ENCODE measurements at places on chromosomes 5 and 9.

GRCh38 chr9:17462869-17463464, 115.9 kb upstream of the SH3GL2 start:
- DNase-seq = peak; percentile 12

GRCh38 chr9:16417161-16417560, 453.3 kb downstream of the BNC2 start:
- DNase-seq = no peak

DNA sequence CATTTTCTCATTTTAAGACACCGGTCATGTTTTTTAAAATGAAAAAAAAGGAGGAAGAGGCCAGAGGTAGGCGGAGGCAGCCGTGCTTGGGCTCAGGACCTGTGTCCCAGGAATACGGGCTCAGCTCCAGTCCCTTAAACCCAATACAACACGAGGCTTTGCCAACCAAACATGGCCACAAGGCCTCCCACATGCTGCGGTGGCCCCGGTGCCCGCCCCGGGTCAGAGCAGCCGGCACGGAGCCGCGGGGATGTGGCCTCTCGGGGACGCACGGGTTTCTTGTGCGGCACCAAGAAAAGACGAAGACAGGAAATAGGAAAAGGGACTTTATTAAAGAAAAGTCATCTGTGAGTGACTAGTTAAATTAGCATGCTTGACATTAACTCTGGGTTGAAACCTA, 25.3 kb upstream of the CAMSAP1 start:
- DNase-seq = peak; percentile 44

GRCh38 chr5:83321483-83322055, 150.0 kb upstream of the VCAN start:
- no peak for DNase-seq

- no peak for DNase-seq
Observed at GRCh38 chr9:27519466-27520465, 4.3 kb upstream of the IFNK start.

GRCh38 chr9:121185178-121185745, 16.4 kb downstream of the RAB14 start:
- no peak for DNase-seq

DNA sequence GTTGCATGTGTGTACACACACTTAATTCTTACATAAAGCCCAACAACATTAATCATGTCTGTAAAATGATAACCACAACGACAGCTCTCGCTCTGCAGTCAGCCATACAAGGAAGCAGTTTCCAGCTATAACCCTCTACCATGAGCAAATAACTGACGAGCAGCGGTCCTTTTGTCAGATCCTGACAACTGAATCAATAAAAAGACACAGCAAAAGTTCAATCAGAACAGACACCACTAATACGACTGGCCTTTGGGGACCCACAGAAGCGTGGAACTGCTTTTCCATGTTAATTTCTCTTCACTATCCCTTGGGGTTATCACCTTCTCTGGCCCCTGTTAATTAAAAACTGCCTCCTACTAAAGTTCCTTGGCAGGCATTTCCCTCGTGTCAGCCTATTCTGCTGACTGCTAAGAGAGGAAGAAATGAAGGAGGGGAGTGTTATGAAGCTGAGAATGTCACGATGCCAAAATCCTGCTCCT, 722.8 kb upstream of the GRAMD2B start:
- DNase-seq = no peak

- DNase-seq = no peak
Observed at GRCh38 chr5:42586625-42587024, 163.4 kb downstream of the GHR start.

DNA sequence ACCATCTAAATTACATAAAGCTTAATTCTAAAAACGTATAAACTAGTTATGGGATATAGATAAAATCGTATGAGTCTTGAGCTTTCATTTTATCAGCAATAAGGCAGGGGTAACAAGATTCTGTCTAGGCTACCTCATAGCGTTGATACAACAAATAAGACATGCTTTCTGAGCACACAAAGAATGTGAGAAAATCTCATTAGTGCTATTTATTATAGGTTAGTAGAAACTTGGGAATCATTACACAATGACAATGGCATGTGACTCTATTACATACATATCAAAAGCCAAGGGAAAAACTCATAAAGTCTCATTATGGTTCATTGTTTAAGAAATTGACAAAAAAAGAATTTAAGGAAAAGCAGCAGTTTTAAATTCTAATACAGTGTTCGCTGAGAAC, 448.6 kb downstream of the PLK2 start:
- DNase-seq = no peak

- no peak for DNase-seq
Observed at GRCh38 chr9:110971234-110971633, 67.0 kb downstream of the LPAR1 start.

GRCh38 chr9:110922145-110922544, 116.1 kb downstream of the LPAR1 start:
- no peak for DNase-seq

- DNase-seq = no peak
Observed at GRCh38 chr9:108160706-108161355, 671.3 kb upstream of the KLF4 start.

DNA sequence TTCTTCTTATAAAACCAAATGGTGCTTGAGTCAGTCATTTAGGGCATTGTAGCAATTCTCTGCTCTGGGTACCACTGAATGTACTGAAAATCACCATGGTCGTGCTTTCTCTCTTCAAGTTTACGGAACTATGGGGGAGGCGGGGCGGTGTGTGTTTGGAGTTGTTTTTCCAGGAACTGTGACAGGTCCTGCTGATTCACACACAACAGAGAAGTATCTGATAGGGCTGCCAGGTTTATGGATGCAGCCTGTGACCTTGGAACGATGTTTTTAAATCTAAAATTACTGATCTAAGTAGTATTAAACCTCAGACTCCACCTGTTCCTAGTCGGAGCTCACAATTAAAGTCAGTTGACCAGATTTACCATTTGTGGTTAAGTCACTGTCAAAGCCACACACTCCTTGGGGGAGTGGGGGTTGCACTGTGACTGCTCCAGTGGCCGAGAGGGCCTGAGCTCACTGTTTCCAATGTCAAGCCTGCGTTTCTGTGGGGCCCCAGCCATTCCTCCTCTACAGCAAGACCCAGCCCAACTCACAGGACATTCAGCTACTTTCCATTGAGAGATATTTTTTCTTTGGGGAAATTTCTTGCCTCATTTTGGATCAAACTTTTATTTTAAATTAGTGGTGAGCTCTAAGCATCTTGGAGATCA, 44.4 kb downstream of the GADD45G start:
- no peak for DNase-seq

- DNase-seq = no peak
Observed at GRCh38 chr5:71841107-71841506, 122.0 kb downstream of the CARTPT start.

GRCh38 chr9:102642651-102643050, 352.5 kb upstream of the CYLC2 start:
- peak; percentile 2 for DNase-seq

- no peak for DNase-seq
Observed at GRCh38 chr5:99122976-99123375, 194.2 kb upstream of the CHD1 start.

- no peak for DNase-seq
Observed at GRCh38 chr9:129998491-129999140, 44.4 kb downstream of the FNBP1 start.

- DNase-seq = no peak
Observed at GRCh38 chr9:127058011-127058644, 64.3 kb downstream of the ANGPTL2 start.

DNA sequence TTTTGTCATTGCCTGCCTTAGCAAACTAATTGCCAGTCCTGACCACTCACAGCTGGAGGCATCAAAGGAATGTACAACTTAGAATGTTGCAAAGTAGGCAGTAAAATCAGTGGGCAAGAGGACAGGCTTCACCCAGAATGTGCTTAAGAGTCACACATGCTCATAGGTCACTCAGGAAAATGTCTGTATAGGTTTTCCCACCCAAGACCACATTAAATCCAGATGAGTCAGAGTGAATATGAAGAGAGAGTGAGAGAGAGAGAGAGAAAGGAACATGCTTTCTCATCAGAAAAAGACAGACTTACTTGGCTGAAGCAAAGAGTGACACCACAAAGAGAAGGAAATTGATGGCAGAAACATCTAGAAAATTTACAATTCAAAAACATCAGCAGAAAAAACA, 37.9 kb downstream of the PLEKHG4B start:
- DNase-seq = no peak

Measured in H7 (cell line).